Bone marrow (tissue), 2 donors: ENCODE measurements at places on chromosomes 4 and X.

DNA sequence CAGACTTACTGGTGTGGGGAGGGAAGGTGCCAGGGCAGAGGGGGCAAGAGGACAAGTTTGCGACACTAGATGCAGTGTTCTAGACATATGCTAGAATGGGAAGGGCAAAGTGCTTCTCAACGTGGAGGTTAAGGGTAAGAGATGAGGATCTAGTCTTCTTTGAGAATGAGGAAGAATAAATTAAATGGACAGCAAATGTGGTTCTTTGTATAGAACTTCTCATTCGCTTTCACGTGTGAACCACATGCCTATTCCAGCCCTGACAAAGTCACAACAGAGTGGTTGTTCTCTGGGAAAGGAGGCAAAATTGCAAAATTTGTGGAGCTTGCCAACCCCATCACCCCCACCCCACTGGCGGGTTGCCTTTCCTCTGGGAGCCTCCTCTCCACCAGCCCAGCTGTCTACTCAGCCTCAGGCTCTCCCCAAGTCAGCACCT, 1.5 kb upstream of the ANXA5 start:
- no peak for DNase-seq

- no peak for DNase-seq
Measured at GRCh38 chrX:72368796-72369195, 63.1 kb upstream of the CITED1 start.

DNA sequence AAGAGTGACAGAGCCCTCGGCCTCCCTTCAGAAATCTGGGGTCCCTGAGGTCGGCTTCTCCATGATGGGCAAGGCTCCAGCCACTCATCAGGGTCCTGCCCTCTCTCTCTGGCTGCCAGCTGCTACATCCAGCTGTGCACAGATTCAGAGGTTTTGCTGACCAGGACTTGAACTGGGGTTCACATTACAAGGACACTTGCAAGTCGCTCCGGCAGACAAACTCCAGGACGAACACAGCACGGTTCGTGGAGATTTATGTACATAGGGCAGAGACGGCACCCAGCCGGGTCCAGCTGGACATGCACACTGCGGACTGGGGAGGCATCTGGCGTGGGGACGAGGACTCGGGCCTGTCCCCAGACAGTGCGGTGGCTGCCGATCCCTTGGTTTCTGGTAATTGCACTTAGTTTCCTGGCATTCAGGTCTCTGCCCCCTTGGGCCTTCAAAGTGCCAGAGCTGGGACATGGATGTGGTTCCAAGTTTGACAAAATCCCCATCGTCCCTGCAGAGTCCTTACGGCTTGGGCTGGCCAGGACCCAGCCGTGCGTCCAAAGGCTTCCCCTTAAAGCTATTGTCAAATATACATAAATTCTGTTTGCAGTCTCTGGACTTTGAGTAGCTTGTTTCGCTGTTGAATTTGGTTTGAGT, 6.2 kb upstream of the C4orf50 start:
- DNase-seq = no peak

GRCh38 chr4:103099691-103100392, at the start of gene BDH2:
TSS of gene BDH2 (minus strand) at chr4:103099834. CDS start at chr4:103096254, 3,580 bp downstream.
- DNase-seq = no peak

DNA sequence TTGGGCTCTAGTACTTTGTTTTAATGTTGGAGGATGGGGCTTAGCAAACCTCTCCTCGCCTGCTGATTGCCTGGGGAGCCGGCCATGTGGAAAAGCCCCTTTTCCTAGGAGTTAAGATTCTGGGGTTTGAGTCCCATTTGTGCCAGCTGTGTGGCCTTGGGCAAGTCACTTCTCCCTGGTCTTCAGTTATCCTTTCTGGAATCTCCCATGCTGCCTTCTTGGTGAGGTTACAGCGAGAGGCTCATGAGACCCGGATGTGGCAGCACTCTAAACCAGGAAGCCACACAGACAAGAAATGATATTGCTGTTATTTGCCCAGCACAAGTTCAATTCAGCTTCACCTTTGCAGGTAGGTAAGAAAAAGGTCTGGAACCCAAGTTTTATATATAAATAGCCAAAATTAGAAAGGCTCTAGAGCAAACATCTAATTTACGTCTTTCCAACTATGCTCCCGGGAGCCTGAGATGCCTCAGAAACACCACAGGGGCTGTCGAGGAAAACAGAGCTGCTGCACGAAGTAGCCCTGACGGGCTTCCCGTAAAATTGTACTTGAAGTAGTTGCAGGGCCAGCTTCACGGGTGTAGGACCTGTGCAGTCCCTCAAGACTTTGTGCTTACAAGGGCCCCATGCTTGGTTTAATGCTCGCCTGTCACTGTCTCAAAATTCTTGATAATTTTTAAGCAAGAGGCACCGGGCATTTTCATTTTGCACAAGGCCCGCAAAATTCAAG, 8.3 kb upstream of the SASH3 start:
- no peak for DNase-seq

GRCh38 chr4:189443341-189443740, 497.3 kb upstream of the FRG1 start:
- no peak for DNase-seq

DNA sequence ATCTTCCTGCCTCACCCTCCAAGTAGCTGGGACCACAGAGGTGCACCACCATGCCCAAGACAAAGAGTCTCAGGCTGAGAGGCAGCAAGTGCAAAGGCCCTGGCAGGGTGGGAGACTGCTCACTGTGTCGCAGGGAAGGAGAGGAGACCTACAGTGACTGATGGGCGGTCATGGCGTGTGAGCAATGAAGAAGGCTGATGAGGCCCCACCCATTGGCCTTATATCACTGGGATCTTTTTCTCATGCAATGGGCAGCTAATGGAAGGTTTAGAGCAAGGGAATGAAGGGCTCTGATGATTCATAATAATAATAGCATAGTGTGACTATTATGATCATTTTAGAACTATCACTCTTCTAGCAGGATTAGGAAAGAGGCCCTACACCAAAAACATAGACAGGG, 20.9 kb downstream of the FAM9C start:
- DNase-seq = no peak

DNA sequence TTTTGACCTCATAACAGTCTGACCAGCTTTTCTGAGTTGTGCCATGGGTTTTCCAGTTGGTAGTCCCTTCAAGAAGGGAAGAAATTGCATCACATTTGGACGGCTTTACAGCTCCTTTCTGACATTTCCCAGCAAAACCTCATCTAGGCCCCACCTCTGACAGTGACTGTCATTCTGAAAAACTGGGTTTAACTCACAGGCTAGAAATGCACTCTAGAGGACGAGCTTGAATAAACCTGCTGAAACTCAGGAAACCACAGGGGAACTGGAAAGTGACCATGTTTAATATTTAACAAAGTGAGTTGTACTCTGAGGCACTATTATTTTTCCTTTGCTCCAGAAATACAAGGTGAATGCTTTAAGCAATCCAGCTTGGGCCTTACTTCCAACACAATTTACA, 434.3 kb upstream of the RASGEF1B start:
- DNase-seq = no peak

DNA sequence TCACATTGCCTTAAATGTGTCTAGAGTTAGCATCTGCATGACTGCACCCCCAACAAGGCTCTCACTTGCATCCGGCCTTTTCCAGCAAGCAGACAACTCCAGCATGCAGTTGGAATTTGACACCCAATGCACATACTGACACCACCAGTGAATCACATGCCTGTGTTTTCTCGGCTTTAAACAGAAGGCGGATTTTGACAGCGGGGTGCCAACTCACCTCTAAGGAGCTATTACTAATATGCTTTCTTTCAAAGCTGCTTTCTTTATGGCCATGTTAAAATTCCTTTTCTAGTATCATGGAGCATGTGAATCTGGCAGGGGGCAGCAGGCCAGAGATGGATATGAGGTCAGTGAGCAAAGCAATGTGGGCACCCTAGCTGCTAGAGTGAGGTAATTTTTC, 78.0 kb upstream of the CLNK start:
- DNase-seq = no peak

DNA sequence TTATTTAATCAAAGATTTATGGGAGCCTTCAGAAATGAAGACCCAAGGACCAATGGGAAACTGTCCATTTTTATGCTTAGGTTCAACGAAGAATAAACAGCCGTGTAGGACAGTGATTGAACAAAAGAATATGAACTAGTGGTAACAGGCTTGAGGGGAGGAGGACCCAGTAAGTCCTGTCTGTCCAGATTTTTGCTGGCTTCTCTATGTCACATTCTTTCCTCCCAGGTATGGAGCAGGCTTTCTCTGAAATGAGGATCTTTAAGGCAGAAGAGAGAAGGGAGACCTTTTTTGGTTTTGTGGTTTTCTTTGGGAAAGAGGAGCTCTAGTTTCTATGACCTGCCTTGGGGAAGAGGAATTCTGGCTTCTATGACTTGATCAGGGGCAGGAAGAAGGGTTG, 74.1 kb downstream of the BANK1 start:
- no peak for DNase-seq

GRCh38 chr4:171875291-171875690, 62.1 kb downstream of the GALNTL6 start:
- no peak for DNase-seq

- DNase-seq = no peak
Measured at GRCh38 chrX:120260369-120260768, 9.8 kb downstream of the ZBTB33 start.

- no peak for DNase-seq
Measured at GRCh38 chrX:43016021-43016420, 238.1 kb upstream of the PPP1R2C start.

DNA sequence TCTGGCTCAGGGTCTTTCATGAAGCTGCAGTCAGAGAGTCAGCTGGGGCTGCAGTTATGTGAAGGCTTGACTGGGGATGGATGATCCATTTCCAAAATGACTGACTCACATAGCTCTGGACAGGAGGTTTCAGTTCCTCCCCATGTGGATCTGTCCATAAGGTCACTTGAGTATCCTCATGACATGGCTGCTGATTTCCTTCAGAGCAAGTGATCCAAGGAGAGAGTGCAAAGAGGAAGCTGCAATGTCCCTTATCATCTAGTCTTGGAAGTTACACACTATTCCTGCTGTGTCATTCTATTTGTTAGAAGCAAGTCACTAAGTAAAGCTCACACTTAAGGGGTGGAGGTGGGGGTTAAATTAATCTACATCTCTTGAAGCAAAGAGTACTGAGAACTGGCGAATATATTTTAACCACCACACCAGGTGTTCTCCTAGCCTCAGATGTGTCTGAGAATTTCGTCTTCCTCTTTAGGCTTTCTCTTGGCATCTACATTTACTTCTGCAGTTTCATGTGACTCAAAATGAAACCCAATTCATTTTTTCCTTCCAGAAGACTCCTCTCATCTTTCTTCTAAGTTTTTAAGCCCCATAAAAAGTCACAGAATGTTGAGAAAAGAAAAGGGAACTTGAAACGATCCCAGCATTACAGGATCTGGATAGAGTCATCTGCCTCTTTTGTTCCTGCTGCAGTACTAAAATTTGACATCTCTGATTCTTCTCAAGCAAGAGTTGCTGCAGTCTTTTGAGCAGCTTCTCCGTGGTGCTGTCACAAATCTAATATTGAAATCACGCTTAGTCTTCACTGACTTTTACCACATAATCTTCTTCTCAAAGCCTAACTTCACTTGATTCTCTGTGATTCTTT, 3.8 kb upstream of the GRPR start:
- no peak for DNase-seq

DNA sequence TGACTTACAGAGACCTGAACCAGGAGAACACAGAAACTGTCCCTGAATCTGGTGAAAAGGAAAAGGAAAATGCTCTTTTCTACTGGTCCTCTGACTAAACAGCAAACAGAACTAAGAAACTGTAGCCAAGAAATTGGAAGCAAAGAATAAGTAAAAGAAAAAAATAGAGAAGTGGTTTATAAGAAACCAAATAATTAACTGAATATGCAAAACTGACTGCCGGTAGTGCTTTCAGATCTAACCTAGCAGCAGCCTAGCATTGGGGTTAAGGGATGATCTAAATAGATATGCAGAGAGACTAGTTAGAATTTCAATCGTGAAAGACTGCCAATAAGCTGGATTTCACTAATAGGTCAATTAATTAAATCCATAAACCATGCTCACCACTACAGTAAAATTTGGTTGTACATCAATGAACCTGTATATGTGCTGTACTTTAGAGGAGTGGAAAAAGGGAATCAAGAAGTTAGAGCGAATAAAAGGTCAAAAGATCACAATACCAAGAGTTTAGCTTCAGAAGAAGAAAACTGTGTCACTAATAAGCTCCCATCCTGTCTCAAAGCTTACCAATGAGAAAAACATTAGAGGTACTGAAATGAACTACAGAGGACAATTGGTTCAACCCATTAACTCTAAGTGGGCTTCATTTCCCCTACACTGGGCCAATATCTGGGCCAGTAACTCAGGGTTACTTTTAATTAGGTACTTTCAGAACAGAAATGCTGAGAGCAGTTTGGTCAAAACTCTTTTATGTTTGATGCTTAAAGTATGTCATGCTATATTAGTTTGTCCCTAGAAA, 53.6 kb downstream of the KLHL13 start:
- DNase-seq = no peak

DNA sequence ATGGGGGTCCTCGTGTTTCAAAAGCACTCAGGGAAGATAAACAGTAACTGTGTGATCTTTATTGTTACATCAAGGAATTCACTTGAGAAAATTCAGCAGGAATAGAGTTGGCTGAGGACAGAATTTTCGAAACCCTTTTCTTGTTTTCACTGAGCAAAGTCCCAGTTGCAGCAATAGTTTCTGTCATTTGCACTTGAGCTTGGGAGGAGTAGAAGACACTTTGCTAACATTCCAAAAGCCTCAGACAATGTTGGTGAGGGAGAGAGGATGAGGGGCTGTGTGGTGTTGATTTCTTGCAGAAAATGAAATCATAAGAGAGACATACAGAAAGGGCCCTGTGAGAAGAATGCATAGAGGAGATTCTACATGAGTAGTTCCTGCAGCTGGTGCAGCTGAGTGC, 151.9 kb upstream of the DIPK2B start:
- DNase-seq = no peak
